Stimulated activated CD8-positive, alpha-beta memory T cell treated with anti-CD3 and anti-CD28 coated beads, Interleukin-15, amount 100 ng/mL, for 48 hours (primary cell): ENCODE measurements at places on chromosomes 3 and 15.

DNA sequence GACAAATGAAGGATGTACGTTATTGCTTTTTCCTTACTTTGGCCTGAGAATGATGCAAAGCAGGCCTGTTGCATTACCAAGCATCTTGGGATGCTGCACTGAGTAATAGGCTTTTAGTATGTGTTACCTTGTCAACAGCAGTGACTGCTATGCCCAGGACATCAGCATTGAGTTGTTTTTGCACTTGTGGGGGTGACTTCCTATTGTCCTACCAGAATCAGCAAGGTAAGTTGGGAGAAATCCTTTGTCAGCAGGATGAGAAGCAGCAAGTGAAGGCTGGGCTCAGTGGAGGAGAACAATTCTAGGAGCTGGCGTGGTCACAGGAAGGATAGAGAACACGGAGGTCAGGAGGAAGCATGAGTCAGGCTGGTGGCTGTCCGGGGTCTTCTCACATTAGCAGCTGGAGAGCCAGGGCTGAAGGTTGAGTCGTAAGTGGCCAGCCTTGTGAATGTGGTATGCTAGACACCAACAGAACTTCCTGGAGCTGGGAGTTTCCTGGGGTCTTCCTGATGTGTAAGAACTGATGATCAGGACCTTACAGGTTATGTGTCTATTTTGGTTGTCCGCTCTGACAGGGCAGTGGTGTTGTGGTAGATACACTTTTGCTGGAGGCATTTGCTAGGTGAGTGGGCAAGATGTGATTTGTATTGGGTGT lies 142.7 kb downstream of the FNDC3B start:
- no peak for DNase-seq

GRCh38 chr3:55634345-55634744 lies 147.2 kb upstream of the WNT5A start:
- DNase-seq: no peak

DNA sequence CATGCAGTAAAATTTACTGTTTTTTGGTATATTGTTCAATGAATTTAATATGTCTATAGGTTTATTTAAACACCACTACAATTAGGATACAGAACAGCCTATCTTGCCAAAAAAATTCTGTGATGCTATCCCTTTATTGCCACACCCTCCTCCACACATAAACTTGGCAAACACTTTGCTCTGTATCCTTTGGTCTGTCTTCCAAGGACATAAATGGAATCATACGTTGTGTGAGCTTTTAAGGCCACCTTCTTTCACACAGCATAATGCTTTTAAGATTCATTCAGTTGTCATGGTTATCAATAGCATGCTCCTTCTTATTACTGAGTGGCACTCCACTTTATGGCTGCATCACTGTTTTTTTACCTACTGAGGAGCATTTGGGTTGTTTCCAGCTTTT lies 71.5 kb downstream of the CERS3 start:
- no peak for DNase-seq

DNA sequence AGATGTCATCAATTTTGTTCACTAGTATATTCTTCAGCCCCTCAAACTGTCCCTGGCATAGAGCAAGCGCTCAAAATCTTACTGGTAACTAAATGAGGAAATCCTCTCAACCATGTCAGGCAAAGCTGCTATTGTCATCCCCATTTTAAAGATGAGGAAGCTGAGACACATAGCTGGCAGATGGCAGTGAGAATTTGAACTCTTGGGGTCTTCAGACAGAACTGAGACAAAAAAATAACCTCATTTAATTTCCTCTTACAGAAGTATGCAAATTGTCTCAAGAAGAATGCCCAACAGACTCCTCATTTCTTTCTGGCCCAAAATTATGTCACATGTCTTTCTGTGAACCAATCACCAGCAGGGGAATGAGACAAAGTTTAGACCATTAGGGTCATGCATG lies 40.2 kb upstream of the LYZL4 start:
- no peak for DNase-seq

DNA sequence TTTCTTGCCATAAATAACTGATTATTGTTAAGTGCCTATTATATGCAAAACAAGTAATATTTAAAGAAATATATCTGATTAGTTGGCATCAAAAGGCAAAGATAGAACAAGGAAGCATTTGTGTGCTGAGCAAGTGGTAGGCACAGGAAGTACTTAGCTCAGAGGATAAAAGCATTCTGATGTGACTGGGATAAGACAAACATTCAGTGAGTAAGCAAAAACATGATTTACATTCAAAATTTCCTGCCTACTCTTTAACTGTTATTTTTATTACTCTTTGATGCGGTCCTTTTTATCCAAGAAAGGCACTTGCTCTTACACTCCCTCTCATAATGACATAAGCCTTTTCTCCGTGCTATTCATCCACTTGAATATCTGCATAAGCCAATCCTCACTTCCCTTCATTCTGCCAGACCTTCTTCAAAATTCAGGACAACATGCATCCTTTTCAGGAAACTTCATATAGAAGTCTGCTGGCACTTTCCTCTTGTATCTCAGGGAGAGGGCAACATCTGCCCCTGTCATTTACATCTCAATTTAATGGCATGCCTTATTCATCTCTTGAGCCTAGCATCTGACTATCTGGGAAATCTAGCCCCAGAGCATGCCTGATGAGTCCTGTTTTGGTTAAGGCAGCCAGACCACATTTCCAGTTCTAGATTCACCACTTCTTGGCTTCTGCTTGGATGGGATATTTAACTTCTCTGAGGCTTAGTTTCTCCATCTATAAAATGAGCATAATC lies 478.2 kb upstream of the ROBO2 start:
- no peak for DNase-seq

GRCh38 chr3:175716446-175716845 lies 857.3 kb downstream of the NAALADL2 start:
- no peak for DNase-seq

GRCh38 chr15:64865126-64865997 lies 23.6 kb downstream of the PLEKHO2 start:
- DNase-seq: no peak

DNA sequence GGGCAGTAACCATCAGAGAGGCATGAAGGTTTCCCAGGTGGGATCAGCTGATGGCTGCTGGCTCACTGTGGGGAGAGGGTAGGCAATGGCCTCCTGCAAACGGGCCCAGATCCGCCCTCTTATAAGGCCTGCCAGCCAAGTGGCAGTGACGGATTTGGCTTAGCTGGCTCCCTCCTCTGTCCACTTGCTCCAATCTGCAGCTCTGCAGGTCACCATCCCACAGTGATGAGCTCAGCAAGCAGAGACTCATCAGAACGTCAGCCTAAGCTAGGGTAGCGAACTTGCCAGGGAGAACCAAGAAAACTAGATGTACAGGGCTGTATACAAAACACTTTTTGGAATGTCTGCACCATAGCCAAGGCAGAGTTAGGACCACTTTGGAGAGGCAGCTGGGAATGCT lies 62.8 kb upstream of the DCLK3 start:
- DNase-seq: no peak

DNA sequence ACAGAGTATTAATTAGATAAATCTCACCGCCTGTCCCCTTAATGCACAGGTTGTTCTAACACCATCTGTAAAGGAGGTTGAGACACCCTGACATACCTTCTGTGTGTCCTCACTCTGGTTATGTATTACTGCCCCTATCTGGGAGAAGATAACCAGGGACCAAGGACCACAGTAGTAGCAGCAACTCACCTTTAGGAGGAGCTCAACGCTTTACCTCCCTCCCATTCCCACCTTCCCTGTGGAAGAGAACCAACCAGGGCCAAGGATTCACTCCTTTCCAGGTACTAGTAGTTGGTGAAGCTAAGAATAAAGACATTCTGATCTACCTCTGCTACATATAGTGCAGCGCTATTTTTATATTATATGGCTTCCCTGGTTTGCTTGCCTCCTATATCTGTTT lies 232.6 kb downstream of the MEX3B start:
- no peak for DNase-seq

- no peak for DNase-seq
Measured at GRCh38 chr15:56473017-56473416, 8.1 kb upstream of the MNS1 start.

DNA sequence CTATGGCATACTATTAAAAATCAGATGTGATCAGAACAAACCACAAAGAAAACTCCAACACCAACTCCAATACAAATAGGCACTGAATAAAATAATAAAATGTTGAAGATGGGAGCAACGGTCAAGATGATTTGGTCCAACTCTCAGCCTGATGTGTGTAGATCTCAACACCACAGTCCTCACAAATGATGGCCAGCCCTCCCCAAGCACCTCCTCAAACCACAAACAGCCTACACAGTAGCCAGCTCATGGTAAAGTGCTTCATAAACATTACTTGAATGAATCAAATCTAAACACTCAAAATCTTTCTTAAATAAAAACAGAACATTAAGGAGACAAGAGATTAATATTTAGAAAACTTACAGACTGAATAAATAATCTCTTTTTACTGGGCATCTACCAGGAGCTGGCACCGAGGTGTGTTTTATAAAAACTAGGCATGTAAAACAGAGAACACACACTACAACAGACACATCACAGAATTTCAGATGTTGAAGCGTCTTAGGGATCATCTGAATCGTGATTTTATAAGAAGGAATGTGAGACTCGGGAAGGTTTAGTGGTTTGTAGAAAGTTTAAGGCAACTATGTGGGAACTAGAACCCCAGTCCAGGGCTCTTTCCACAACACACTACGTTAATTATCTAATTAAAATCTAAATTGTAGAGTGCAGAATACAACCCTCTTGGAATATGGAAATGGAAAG lies 102.4 kb downstream of the MYLK start:
- no peak for DNase-seq

DNA sequence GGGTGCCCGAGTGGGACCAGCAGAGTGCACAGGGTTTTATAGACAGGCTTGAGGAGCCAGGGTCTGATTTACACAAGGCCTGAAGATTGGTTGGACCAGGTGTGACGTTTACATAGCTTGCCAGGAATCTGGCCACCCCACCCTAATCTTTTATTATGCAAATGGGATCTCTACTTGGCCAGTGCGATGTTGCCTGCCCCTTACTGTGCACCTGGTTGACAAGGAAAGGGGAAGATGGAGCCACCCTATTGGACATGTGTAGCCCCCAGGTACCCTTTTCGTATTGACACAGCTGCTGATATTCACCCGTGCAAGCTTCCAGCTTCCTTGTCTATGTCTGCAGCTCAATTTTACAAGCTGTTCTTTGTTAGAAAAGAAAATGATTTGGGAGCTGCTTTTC lies 132.0 kb downstream of the ARNT2 start:
- DNase-seq: no peak

GRCh38 chr3:195255571-195256501 lies 15.1 kb downstream of the XXYLT1 start:
- DNase-seq: no peak

DNA sequence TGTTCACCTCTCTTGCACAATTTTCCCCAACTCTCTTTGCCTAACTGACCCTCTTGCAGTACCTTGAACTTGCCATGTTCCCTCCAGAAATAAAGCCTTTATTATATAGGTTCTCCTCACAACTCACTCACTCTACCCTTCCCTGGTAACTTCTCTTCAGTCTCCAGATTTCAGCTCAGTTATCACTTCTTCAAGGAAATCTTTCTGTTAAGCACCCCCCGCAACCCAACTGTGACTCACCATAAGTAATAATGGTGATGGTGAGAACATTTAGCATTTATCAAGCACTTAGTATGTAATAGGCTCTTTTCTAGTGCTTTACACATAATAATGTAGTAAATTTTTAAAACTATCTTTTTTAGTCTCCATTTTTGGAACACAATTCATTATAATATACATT lies 8.1 kb upstream of the OR5K1 start:
- no peak for DNase-seq

GRCh38 chr3:187112934-187113793 lies 26.1 kb downstream of the RPL39L start:
- no peak for DNase-seq

- no peak for DNase-seq
Measured at GRCh38 chr15:83164771-83165404, 42.7 kb downstream of the HDGFL3 start.

DNA sequence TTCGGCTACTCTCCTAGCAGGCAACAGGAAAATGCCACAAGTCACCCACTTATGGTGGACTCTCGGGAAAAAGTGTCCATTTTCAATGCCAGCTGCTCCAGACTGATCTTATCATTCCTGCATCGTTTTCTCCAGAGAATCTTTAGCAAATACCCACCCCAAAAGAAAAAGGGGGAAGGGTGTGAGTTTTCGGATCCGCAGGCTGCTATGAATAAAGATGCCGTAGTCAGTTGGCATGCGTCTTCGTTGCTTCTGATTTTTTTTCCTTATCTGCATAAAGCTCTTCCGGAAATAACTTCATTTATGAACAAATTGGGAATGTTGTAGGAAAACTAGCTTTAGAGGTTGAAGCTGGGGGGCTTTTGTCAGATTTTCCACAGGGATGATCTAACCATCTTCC lies 22.4 kb upstream of the VILL start:
- no peak for DNase-seq

- no peak for DNase-seq
Measured at GRCh38 chr3:36595511-36595910, 168.8 kb downstream of the DCLK3 start.

- DNase-seq: no peak
Measured at GRCh38 chr3:81863756-81864155, 102.3 kb upstream of the GBE1 start.

DNA sequence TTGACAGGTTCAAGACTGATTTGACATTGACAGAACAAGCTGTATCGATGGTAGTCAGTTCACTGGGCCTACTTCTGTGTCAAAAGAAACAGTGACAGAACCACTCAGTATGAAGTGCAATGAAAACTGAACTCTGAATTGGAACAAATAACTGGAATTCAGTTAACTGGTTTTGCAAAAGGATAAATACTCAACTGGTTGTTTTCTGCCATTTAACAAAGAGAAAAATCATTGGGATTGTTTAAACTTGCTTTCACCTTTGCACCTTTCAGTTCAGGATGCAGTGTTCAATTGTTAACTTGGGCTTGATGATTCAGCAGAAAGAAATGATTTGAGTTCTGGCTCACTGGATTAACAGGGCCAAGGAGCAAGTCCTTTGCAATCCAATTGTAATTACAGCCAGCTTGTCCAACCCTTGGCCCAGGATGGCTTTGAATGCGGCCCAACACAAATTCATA lies 4.9 kb downstream of the BTD start:
- no peak for DNase-seq

GRCh38 chr3:56321892-56322291 lies 146.4 kb downstream of the ERC2 start:
- no peak for DNase-seq

GRCh38 chr3:139318431-139318816 lies 25.4 kb upstream of the MRPS22 start:
- no peak for DNase-seq

DNA sequence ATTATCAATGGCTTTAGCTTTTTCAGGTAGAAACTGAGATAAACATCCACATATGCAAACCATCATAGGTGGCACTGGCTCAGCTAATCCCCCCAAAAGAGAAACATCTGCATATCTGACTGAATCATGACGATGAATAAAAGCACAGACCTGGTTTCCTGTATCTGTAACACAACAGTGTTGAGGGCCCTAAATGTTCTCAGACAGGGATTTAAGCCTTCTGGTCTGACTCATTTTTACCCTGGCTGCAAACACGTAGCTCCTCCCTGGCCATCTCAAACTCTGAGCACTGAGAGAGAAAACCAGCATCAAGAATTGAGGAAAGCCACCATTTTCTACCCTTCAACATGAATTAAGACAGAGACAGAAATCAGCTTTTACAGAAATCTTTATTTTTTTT lies 35.2 kb downstream of the GLB1 start:
- no peak for DNase-seq

- DNase-seq: peak; percentile 47
Measured at GRCh38 chr15:38699633-38700230, 135.1 kb upstream of the RASGRP1 start.

GRCh38 chr15:100911086-100911485 lies 8.1 kb upstream of the LRRK1 start:
- DNase-seq: no peak
